ENCODE measurements at places on chromosomes 5 and 9.

GRCh38 chr5:153860195-153860886 is 178.4 kb downstream of the FAM114A2 start:
- peaks cover 9% of the 10 kb centered on the region for H3K4me1 ChIP-seq
- no peak for DNase-seq
- H3K27me3 ChIP-seq = peaks cover 54% of the 10 kb centered on the region
- H3K36me3 ChIP-seq = peaks cover 5% of the 10 kb centered on the region

DNA sequence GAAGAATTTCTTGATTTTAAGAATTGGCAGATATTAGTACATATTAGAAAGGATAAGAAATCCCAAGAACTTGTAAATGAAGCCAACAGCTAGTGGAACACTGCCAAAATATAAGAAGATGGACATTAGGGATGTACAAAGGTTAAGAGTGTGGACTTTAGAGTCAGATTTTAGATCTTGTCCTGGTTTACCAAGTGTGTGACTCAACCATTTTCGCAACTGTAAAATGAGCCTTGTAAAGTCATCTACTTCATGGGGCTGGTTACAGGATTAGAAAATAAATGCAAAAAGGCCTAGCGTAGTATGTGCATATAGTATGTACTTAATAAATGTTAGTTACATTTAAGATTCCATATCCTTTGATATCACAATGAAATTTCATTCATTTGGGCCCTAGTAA is 260.0 kb downstream of the RAB3C start:
- H3K27me3 ChIP-seq = no peaks in the 10 kb centered on the region
- no peak overlapping the region for H3K4me3 ChIP-seq
- peaks cover 4% of the 10 kb centered on the region for H3K4me1 ChIP-seq
- H3K36me3 ChIP-seq = no peaks in the 10 kb centered on the region
- DNase-seq = no peak

DNA sequence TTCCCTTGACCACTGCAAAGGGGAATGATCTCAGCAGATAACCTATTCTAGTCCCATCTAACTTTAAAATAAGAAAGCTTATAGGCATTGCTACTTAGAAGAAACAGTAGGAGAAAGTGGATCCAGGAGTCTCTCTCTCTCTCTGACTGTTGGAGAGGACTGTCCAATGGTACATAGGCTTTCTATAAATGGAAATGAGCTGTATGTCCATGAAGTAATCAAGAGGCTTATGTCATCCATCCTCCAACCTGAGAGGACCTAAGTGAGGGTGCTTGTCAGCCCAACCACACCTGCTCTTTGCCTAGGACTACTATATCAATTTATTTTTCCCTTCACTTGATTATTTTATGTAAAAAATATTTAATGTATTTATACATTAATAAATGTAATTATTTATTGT is 172.3 kb downstream of the PAPPA start:
- no peak for DNase-seq
- H3K4me3 ChIP-seq = no peak overlapping the region
- H3K4me1 ChIP-seq = peaks cover 20% of the 10 kb centered on the region
- no peaks in the 10 kb centered on the region for H3K36me3 ChIP-seq
- H3K27me3 ChIP-seq = peaks cover 28% of the 10 kb centered on the region

DNA sequence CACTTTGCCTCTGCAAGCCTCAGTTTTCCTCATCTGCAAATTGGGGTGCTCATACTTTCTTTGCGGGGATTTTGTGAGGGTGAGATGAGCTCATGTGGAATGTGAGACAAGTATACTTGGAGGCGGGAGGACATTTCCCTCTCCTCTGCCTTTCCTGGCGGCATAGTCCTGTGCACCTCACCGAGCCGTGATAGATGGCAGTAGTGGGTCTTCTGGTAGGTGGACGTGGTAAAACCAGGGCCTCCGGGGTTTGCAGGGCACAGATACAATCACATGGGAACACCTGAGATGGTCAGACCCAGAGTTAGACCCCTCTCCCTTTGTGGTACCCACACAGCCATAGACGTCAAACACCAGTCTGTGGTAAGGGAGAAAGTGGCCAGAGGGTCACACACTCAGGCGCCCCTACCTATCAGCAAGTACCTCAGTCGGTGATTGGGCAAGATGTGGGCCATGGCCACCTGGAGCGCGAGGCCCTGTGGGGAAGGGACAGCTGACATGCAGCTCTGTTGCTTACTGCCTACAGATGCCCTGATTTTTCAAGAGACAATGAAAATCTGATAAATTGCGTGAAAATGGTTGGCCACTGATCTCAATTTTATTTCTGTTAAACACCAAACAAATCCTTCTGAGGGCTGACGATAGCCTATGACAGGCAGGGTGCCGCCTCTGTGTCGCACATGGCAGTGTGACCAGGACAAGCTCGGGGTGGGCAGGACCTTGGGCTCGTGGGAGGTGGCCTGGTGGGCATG is 9.9 kb downstream of the ERGIC1 start:
- H3K36me3 ChIP-seq = peaks cover 7% of the 10 kb centered on the region
- H3K4me3 ChIP-seq = no peak overlapping the region
- H3K27me3 ChIP-seq = no peaks in the 10 kb centered on the region
- H3K4me1 ChIP-seq = peaks cover 24% of the 10 kb centered on the region
- no peak for DNase-seq

DNA sequence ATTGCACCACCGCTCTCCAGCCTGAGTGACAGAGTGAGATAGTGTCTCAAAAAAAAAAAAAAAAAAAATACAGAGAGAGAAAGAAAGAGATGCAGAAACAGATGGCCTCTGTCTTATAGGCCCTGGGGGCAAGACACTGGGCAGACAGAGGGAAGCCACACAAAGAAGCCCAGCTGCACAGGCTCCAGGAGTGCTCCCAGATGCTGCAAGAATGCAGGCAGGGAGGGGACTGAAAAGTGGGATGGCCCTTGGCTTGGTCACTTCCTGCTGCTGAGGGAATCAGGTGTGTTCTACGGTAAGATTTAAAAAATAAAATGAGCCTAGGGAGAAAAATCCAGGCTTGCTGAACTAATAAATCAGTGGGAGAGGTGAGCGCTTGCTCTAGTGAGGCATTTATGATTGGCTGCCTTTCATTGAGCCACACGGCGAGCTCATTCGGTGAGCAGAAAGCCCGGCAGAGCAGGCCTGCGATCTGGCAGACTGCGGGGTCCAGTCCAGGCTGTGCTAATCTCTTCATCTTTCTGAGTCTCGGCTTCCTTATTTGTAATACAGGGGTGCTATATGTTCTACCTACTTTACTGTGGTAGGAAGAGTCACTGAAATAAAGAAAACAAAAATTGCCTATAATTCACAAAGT is 80.6 kb downstream of the RAD23B start:
- no peak overlapping the region for H3K4me3 ChIP-seq
- H3K27ac ChIP-seq = 0 out of 2 replicates have a peak overlapping the region, but pooled peaks have one; percentile 11
- DNase-seq = no peak
- H3K4me1 ChIP-seq = peaks cover 7% of the 10 kb centered on the region
- no peaks in the 10 kb centered on the region for H3K36me3 ChIP-seq

DNA sequence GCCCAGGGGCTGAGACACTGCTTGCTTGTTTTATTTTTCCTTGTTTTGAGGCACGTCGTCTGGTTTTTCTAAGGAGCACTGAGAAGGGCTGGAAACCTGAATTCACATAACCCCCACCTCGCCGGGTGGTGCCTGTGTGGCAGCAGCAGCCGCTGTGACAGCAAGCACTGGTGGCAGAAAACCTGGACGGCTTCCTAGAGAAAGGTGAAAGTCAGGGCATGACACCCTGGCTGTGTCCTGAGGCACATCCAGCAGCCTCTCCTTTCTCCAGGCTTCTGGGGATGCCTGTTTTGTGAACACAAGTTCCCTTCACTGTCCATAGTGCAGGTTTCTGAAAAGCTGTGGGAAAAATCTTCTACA is 29.2 kb downstream of the MRPL36 start:
- no peak for DNase-seq
- H3K36me3 ChIP-seq = no peaks in the 10 kb centered on the region
- no peak overlapping the region for H3K27ac ChIP-seq
- no peaks in the 10 kb centered on the region for H3K4me1 ChIP-seq

DNA sequence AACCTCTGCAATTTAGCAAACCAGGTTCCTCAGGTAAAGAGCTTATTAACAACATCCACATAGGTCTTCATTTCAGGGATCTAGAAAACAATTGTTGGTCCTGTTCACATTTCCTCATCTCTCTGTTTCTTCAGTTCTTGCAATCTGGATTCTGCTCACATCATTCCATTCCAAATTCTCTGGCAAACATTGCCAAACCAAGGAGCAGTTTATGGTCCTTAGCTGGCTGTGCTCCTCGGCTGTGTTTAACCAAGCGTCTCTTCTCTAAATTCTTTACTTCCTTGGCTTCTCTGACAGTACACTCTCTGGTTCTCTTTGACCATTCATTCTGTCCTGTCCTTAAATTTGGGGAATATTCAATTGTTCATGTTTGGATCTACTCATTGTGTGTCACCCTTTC is 65.8 kb upstream of the RANBP3L start:
- no peaks in the 10 kb centered on the region for H3K27me3 ChIP-seq
- H3K36me3 ChIP-seq = no peaks in the 10 kb centered on the region
- H3K27ac ChIP-seq = no peak overlapping the region
- DNase-seq = no peak

DNA sequence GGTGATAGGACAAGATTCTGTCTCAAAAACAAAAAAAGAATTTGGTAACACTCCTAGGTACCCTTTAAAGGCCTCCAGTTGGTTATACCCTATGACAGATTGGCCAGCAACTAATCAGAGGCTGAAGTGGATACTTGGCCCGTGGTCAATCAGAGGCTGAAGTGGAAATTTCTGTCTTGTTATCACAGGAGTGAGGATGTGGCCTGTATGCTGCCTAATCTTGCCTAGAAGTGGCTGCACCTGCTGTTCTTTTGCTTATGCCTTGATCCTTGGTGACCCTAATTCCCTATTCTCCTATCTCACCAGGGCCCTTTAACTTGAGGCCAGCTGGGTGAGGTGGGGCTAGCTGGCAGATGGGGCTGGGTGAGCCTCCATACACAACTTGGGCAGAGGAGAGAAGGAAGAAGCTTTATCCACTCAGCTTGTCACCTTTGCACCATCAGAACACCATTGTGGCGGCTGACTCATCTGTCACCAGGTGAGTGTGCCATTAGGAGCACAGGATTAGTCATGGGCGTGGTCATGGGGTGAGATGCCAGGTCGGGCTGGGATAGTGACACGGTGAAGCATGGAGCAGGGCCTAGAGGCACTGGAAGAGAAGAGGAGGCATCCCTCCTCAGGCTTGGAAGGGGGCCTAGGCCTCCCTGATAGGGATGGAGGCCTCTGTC is 41.5 kb downstream of the SAR1B start:
- H3K4me3 ChIP-seq = no peak overlapping the region
- H3K27me3 ChIP-seq = no peaks in the 10 kb centered on the region
- peaks cover 44% of the 10 kb centered on the region for H3K4me1 ChIP-seq
- H3K27ac ChIP-seq = no peak overlapping the region
- DNase-seq = no peak

- no peaks in the 10 kb centered on the region for H3K36me3 ChIP-seq
- peaks cover 34% of the 10 kb centered on the region for H3K4me1 ChIP-seq
- peaks cover 26% of the 10 kb centered on the region for H3K27me3 ChIP-seq
- H3K4me3 ChIP-seq = no peak overlapping the region
- no peak for DNase-seq
- no peak overlapping the region for H3K27ac ChIP-seq
These were observed 213.6 kb downstream of the PAX5 start for GRCh38 chr9:36820392-36820861.

DNA sequence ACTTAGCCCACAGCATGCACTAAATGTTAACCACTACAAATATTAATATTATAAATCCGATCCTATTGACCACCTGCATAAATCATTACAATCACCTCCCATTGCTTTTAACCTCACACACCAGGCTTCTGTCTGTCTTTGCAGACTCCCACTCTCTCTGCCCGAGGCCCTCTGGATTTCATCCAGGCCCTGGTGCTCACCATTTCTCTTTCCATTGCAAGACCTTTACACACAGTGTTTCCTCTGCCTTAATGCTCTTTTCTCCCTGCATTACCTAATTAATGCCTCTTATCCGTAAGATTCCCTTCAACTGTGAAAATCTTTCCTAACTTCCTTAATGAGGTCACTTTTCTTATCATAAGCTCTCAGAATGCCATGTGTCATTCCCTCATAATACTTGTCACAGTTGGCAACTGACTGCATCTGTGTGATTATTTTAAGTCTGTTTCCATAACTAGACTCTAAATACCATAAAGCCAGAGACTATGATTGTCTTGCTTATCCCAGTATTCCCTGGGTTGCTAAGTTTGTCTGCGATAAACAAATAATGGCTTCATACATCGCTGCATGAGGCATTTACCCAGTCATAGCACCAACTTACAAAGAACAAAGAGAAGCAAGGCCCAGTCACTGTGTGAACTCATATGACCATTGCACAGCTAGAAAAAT is 155.1 kb downstream of the CCDC192 start:
- DNase-seq = no peak
- peaks cover 5% of the 10 kb centered on the region for H3K27me3 ChIP-seq
- H3K4me1 ChIP-seq = no peaks in the 10 kb centered on the region
- no peaks in the 10 kb centered on the region for H3K36me3 ChIP-seq
- H3K4me3 ChIP-seq = no peak overlapping the region
- H3K27ac ChIP-seq = no peak overlapping the region

GRCh38 chr5:2094616-2094995 is 211.9 kb upstream of the IRX4 start:
- H3K4me3 ChIP-seq = no peak overlapping the region
- no peak for DNase-seq
- no peaks in the 10 kb centered on the region for H3K4me1 ChIP-seq
- H3K36me3 ChIP-seq = no peaks in the 10 kb centered on the region
- H3K27me3 ChIP-seq = no peaks in the 10 kb centered on the region

DNA sequence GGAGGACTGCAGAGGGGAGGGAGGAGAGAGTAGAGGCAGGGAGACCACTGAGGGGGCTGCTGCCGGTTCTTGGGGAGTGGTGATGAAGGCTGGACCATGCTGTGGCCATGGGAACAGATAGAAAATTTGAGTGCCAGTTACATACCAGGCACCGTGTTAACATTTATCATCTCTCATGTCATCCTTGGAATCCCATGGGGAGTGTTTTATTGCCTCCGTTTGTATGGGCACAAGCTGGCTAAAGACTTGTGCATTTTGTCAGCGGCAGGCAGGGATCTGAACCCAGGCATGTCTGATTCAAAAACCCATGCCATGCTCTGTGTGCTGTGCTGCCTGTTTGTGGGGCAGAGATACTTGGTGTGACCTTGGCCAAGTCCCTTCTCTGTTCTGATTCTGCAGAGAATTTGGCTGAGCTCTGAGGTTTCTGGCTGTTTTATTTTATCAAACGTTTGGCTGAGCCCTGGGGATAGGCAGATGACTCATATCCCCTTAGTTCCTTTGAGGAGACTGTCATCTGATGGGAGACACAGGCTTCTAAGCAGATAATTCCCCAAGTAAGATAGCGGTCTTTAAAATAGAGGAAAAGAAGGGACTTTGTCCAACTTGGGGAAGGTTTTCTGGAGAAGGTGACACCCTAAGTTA is 22.2 kb downstream of the COL27A1 start:
- no peaks in the 10 kb centered on the region for H3K36me3 ChIP-seq
- H3K4me3 ChIP-seq = no peak overlapping the region
- DNase-seq = no peak
- H3K27ac ChIP-seq = no peak overlapping the region
- no peaks in the 10 kb centered on the region for H3K4me1 ChIP-seq
- no peaks in the 10 kb centered on the region for H3K27me3 ChIP-seq

DNA sequence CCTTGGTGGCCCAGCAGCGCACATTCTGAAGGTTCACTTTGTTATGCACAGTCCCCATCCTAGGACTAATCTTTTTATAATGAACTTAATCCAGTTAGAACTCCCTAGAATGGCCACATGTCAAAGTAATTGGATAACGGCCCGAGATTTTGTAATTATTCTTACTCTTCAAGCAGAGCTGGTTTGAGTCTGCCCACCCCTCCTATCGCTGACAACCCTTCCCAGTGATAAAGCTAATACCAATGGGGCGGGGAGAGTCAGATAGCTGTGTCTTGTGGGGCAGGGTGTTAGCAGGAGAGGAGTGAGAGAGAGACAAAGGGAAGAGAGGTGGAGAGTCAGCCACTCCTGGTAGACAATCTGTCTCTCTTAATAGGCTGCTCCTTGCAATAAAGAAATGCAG is 356.9 kb downstream of the SLIT3 start:
- no peak overlapping the region for H3K27ac ChIP-seq
- H3K4me3 ChIP-seq = no peak overlapping the region
- H3K36me3 ChIP-seq = no peaks in the 10 kb centered on the region
- DNase-seq = no peak
- H3K4me1 ChIP-seq = peaks cover 14% of the 10 kb centered on the region

Data from WTC11 (cell line).